NCI-H1930 (cell line): ENCODE measurements at places on chromosomes 5 and 9.

DNA sequence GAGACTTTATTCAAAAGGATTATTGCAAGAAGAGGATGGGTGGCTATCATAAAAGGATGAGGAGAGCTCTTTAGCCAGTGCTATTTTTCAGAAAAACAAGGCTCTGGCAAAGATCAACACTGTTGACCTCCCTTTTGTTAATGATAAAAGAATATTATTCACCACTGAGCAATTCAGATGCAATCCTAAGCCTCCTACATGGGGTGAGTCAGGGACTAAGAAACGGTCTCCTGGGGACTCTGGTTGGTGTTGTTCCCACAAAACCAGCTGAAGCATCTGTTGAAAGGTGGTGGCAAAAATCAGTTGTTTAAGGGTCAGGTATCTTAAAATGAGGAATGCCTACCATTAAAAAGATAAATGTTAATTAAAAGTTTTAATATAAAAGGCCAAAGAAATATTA is 7.7 kb upstream of the GCNT1 start:
- DNase-seq, result no peak

DNA sequence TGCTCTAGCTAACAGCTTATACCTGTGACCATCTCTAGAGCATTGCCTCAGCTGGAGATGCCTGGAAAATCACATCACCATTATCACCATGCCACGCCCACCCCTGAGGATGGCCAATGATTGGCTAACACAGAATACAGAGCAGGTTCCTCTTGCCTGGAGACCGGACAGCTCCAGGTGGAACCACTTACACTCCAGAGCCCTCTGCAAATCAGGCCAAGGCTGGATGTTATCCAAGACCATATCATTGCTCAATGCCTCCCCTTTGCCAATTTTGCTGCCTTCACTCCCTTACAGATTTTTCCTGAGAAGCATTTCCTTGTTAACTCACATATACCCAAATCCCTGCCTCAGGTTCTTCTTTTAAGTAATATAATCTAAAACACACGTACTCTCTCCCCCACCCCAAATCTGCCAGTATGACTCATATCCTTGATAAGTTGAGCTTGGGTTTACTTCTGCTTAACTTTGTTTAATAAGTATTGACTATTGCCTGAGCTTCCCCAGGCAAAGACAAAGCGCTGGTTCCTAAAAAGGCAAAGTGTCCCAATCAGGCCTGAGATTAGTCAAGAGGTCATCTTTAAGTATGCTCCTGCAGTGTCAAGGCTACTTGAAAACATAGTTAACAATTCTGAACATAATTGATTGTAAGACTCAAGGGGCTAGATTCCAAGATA is 309.6 kb downstream of the EPB41L4A start:
- DNase-seq, result no peak

- DNase-seq, result no peak
Measured at GRCh38 chr5:119131530-119132304, 60.8 kb downstream of the DMXL1 start.

DNA sequence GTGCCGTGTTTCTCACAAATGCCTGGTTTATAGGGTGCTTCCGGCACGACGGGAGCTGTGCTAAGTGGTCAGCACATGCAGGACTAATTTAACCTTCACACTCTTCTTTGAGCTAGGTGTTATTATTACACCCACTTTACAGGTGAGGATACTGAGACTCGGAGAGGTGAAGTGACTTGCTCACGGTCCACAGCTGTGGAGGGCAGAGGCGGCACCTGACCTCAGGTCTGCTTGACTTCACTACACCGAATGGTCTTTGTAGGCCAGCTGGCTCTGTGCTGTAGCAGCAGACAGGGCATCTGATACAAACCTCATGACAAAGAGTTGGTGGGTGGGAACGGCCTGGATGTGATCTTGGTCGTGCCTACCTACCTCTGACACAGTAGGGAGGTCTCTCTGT is 102.0 kb upstream of the BOD1 start:
- DNase-seq, result no peak

DNA sequence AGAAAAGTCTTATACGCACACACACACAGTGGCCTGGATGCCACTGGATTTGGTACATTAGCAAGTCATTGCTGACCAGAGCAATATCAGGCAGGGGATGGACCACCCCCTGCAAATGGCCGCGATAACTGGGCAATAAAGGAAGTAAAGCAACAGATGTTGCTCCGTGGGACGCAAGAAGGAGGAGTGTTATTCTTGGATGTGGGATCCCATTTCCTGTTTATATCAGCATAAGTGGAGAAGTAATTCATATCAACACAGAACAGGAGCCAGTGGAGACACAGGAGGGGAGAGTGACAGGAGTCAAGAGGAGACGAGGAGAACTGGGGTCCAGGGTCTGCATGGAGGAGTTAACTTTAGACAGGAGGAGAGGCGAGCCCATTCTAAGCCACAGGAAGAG is 18.4 kb downstream of the RUFY1 start:
- no peak for DNase-seq

- no peak for DNase-seq
Measured at GRCh38 chr5:122408592-122409224, 96.7 kb downstream of the SNCAIP start.

GRCh38 chr5:131466171-131466766 is 168.8 kb downstream of the RAPGEF6 start:
- DNase-seq, result no peak

- no peak for DNase-seq
Measured at GRCh38 chr5:166399781-166400180, 1891.7 kb upstream of the WWC1 start.
